NCI-H345 (cell line): ENCODE measurements at places on chromosomes 11 and 22.

GRCh38 chr22:24140357-24140756 is 40.9 kb upstream of the SUSD2 start:
- no peak for DNase-seq

DNA sequence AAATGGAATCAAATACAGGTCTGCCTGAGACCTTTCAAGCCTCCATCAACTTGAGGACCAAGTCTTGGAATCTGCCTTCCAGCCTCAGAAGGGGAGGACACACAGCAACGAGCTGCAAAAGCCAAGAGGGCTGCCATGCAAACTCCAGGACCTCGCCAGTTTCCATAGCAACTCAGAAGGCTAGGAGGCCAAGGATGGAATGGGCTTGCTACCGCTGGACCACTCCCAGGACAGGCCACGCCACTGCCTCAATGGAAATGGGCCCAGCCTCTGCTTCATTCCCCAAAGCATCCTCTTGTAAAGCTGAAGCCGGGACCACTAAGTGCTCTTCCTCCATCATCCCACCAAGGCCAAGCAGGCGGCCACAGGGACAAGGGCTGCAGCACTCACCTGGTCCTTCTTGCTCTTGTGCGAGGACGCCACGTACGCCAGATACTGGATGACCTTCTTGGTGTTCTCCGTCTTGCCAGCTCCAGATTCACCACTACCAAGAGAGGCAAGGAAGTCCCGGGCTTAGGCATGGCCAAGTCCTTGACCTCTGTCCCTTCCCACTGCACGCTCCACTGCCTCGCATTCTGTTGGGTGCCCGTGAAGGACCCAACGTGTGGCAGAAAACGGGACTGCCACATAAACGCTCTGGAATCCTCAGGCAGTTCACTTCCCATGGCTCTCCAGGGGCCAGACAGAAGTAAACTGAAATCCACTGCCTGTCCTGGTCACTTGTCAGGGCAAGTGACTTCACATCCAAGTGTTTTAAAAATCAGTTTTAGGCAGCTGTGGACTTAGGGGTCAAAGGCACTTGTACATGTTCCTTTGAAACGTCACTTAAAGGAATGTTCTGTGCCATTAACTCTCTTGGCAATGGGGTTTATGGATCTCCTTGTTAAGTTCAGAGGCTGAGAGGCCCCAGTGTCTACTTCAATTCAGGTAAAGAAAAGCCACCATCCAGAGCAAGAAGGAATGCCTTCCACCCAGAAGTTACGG is 61.3 kb downstream of the MYH9 start:
- no peak for DNase-seq

DNA sequence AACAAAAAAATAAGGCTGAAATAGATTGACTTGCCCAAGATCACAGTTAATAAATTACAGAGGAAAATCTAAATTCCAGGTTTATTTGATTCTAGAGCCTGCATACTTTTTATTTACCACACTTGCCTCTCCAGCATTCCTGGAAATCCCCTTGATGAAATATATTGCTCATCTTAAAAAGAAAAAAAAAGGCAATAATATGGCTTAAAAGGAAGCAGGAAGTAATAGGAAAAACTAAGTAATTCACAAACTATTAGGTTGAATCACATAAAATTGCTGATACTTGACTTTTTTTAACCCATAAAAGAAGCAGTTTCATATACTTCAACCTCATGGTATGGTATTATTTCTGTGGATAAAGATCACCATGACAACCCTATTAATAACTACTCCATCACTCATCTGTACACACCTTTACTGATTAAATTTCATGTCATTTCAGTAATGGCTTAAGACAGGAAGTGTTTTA is 52.9 kb downstream of the COPB1 start:
- no peak for DNase-seq

DNA sequence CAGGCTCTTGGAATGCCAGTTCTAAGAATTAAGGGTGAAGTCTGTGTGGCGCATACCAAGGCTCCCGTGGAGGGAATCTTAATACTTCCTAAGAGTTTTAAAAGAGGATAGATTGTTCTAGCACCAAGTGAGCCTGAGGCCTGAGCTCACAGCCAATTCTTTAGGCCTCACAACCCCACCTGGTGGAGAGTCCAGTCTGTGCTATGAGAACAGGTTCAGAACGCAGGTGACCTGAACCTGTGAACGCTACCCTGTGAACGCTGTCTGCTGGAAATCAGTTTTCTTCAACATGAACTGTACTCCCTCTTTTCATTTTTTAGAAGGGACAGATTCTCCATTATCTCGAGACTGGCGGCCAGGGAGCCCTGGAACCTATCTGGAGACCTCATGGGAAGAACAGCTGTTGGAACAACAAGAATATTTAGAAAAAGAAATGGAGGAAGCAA is 43.2 kb upstream of the DLAT start:
- DNase-seq: peak; percentile 38

- DNase-seq: no peak
These were observed 143.0 kb downstream of the ELP4 start for GRCh38 chr11:31652528-31652927.

- no peak for DNase-seq
These were observed 14.6 kb upstream of the BAIAP2L2 start for GRCh38 chr22:38125038-38125610.

GRCh38 chr11:120215634-120216033 is 4.8 kb downstream of the OAF start:
- DNase-seq: no peak

- no peak for DNase-seq
These were observed 183.2 kb downstream of the MSANTD4 start for GRCh38 chr11:105838668-105839384.
